AG09309 (cell line): ENCODE measurements at places on chromosomes 5 and 9.

- DNase-seq: no peak
Observed at GRCh38 chr5:105931881-105932421, 1738.8 kb downstream of the EFNA5 start.

DNA sequence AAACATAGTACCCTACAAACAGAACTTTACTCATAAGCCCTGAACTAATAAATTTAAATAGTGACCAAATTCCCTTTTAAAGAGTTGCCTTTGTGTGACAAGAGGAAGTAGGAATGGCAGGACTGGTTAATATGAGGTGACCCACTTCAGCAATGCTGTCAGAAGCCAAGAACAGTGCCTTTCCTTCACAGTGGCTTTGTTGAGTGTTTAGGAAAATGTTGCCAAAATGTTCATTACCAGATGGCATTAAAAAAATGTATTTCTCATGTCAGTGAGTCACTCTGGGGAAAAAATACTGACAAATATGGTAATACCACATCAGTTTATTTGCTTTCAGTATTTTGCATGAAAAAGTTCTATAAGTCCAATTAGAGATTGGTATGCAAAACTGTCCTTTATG, 103.3 kb downstream of the DIRAS2 start:
- DNase-seq: no peak

DNA sequence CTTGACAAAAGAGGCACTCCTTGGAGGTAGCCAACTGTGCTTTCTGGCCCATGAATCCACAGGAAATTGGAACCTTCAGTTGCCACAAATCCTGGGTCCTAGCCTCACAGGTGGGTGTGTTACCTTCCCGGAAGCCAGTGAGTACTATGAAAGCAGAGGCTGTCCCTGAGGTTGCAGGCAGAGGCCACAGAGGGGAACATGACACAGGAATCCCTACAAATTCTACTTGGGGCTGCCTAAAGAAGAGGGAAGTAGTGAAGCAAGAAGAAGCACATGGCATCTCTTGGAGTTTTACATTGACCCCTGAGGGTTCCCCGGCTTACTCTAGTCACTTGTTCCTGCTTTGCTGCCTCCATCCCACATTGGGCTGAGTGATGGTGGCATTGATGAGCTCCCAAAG, 2.6 kb downstream of the SLC22A5 start:
- DNase-seq: no peak

GRCh38 chr5:78905084-78905938, 79.8 kb downstream of the ARSB start:
- no peak for DNase-seq

DNA sequence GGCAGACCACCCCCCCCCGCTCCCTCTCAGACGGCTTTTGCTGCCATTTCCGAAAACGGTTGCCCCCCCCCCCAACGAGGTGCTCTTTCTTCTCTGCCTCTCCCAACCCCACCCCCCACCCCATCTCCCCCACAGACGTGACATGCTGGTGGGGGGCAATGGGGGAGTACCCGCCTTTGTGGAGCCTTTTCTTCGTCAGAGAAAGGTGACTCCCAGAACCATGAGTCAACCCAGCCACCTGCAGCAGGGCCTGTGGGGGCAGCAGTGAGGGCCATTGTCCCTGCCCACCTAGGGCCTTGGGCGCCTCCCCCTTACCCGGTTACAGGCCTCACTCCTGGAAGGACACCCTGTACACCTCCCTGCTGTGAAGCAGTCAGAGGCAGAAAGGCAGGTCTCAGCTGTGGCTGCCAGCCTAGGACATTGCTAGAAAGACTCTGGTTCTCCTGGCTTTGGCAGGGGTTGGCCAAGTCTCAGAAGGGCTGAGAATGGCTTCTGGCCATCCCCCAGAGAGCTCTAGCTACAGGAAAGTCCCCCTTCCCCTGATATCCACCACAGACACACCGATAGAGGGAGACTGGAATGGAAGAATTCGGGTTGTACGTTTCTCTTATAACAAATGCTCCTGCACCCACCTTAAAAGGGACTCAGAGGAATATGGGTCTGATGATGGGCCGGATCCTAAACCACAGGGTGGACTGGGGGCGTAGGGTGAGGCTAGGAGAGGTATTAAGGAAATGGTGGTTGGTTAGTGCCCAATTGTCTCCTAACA, 2.2 kb downstream of the DNAJB5 start:
- DNase-seq: no peak

DNA sequence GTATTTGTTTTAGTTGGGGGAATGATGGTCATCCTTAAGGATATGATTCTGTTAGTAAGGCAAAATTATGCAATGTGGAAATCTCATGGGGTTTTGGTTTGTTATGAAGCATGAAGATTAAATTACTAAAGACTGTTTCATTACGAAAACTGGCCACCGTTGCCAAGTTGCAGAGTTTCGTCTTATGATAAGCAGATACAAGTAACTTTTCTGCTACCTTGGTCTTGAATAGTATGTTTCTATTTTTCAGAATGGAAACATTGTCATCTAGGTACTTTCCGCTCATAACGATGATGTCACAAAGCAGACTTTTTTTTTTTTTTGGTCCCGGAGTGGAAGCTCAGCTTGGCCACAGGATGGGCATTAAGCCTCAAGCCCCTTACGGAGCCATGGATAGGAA, 4.2 kb downstream of the CCNI2 start:
- DNase-seq: peak; percentile 76

- DNase-seq: no peak
Observed at GRCh38 chr9:93567271-93567959, 9.0 kb upstream of the PHF2 start.
